ENCODE measurements at places on chromosomes 13 and 19.

GRCh38 chr13:33483471-33483870 lies 197.9 kb upstream of the STARD13 start:
- no peak for DNase-seq

DNA sequence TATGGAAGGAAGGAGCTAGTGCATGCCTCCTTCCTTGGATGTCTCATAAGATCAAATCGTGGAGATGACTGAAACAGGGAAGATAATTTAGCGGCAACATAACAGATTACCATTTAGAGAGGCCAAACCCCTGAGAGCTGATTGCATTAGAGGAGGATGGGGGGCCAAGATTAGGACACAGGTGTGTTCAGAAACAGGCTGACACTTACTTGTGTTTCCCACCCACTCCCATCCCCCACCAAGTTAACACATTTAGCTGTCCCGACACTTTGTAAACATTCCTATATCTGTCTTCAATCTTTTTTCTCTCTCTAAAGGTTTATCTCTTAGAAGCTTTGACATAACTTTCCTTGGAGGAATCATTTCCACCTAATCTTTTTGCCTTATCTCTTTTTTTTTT lies 48.8 kb upstream of the KCTD4 start:
- DNase-seq: no peak

GRCh38 chr13:101631395-101631794 lies 178.9 kb downstream of the ITGBL1 start:
- DNase-seq: no peak

DNA sequence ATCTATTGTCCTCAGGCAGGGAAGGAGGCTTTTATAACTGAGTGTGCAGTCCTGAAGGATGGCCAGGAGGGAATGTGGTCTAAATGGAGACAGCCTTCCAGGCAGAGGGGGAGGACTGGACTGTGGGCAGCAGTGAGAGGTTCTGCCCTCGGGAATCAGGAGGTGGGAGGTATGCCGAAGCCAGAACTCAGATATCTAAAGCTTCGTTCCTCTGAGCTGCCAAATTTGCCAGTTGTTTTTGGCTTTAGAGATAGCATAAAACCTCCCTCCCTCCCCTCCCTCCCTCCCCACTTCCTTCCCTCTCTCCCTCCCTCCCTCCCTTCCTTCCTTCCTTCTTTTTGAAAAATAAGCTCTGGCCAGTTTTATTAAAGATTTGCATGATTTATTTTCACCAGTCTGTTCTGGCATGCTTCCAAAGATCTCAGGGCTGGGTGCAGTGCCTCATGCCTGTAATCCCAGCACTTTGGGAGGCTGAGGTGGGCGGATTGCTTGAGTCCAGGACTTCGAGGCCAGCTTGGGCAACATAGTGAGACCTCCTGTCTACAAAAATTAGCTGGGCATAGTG lies 2.4 kb downstream of the MEDAG start:
- no peak for DNase-seq

- no peak for DNase-seq
These were observed 56.4 kb downstream of the FAM124A start for GRCh38 chr13:51278426-51279130.

DNA sequence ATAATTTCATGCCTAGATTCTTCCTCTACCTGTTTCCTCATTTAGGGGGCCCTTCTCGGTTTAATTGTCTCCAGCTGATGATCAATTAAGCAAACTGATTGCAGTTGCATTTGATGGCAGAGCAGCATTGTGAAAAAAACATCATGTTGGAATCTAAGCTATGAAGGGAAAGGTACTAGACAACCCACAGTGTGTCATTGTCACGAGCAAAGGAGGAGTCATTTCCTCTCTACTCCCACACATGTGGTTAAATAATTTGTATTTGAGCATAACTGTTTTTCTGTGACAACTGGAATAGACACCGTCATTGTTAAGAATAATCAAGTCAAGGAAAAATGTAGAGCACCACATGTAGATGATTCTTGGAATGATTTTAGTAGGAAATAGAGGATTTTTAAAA lies 240.3 kb downstream of the DCT start:
- no peak for DNase-seq

DNA sequence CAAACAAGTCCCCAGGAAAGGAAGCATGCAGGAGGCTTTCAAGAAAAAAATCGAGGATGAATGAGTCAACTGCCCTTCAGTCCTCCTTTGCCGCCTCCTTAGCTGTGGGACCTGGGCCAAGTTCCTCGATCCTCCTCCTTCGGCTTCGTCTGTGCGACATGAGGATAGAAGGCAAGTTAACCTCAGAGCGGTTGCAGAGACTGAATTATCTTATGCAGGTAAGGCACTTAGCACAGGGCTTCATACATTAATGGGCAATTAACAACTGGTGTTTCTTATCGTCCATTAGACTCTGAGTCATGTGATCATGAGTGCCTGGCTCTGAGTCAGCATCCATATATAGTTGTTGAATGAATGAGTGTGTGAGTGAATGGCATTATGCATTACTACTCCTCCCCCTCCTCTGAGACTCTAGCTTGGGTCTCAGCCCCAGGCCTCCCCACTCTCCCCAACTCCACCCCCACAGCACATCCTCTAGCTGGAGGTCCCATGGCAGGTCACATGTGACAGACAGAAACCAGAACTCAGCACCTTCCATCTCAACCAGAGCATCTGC lies 1.6 kb upstream of the TTC9B start:
- no peak for DNase-seq

- DNase-seq: no peak
These were observed 96.7 kb downstream of the GJA3 start for GRCh38 chr13:20064128-20064527.

DNA sequence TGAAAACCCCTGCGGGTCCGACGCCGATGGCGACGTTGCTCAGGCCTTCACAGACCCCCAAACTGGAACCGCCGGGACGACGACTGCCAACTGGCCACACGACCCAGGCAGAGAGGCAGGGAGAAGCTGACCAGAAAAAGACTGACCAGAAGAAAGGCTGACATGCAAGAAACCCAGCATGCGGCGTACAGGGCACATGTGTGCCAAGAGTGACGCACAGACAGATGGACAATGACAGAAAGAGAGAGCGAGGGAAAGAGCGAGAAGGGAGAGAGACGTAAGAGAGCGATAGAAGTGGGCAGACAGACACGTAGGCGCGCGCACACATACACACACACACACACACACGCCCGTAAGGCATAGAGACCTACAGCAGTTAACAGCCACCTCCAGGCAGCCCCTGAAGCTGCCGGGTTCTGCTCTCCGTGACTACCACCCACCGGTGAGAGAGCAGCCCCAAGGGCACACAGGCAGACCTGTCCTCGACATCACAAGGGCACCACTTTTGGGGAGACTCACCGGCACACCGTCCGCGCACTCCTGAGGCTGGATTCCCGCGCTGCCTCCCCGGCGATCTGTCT lies 67.2 kb upstream of the ZNF527 start:
- no peak for DNase-seq

DNA sequence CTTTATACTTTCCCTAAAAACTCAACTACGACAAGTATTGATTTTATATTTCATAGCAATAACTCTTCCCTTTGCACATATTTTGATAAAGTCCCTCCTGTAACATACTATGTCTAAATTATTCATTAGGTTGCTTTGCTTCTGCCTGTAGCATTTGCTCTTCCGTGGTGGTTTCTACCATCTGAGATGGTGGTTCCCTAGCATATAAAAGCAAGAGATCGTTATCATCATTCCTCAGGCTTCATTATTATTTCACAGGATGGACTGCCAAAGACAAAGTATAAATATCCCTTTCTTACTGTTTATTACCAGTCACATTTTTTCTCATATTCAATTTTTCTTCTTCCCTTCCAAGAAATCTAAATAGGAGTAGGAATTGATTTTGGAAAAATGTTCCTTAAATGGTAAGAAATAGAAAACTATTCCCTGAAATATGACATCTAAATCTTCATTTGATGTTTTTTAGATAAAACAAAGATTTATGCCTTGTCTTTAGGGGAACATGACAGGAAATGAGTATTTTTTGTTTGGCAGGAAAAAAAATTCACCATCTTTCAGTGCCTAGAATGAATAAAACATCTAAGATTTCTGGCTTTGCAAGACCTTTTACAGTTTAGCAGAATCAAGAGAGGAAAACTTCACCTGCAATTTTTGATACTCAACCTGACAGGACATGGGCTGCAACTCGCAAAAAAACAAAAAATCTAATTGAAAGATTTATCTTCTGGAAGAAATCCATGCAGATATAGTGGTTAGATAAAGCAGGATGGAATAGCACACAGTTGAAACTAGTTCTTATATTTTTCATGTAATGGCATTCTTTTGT lies 340.0 kb downstream of the SPRY2 start:
- no peak for DNase-seq

GRCh38 chr13:28012896-28013295 lies 24.4 kb upstream of the URAD start:
- DNase-seq: no peak

DNA sequence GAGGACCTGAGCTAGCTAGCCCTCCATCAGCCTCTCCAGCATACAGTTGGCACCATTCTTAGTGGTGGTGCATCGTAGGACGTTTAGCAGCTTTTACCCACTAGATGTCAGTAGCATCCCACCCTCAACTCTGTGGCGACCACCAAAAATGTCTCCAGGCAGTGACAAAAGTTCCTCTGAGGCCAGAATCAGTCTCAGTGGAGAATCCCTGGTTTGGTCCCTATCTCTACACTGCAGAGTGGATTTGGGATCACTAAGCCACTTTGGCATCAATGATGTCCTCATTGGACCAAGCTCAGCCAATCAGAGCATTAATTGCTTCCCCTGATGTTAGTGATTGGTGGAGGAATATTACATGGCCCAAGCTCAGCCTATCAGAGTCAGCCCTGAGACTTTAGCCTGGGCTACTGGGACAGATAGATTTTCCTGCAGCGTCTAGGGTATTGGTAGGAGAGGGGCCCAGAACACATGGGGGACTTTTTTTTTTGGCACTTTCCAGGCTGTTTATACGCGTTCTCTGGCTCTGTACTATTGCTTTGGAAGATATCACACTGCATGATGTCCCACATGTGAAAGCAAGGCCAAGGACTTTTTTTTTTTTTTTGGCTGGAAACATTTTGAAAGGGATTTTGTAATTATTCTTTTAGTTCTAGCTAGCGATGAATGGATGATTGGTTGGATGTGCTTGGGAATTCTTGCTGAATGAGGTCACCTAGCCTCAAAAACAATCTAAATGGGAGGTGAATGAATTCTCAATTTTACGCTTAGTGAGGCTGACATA lies 7.0 kb downstream of the TMEM221 start:
- no peak for DNase-seq

DNA sequence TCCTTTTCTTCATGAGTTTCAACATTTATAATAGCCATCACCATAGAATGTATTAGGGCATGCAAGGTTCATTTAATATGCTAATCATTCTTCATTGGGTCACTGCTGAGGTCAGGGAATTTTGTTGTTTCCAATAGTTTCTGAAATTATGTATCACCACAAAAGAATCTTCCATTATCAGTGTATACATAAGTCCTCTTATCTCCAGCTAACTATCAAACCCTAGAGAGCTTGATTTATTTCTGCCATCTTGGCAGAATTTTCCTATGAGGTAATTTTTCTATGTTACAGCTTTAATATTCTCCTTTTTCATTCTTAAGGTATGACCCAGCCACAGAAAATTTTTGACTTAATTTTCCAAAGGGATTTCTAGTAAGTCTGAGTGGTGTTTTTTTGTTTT lies 415.0 kb upstream of the SLITRK1 start:
- no peak for DNase-seq

GRCh38 chr19:48354332-48354992 lies 9.3 kb downstream of the TMEM143 start:
- DNase-seq: no peak

DNA sequence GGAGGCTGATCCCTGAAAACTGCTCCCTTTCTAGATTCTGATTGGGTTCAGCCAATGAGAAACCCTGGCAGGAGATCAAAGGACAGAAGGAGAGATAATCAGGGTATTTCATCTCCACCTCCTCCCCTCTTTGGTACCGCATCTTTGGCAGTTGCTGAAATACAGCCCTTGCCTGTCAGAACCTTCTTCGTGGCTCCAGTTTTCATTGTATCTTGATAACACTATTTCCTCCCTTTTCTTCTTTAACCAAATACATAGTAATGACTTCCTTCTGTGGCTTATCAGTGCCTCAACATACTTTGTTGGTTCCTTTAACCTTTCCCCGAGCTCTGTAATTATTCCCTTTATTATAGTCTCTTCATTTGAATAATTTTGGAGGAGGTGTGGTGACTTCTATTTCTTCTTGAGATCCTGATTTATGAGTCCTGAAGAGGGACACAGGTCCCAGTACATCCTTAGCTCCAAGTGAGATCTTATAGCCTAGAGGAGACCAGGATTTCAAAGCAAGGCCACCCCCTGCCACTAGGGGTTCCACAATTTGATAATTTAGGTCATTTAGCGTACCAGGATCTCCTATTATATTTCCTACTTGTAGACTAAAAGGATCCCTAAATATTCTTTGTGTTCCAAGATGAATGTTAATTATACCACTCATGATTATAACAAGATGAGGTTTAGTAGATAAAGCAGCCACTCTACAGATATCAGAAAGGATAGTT lies 98.0 kb downstream of the EDNRB start:
- DNase-seq: no peak

- DNase-seq: no peak
These were observed 21.2 kb downstream of the ZNF787 start for GRCh38 chr19:56099638-56100539.

GRCh38 chr13:101811284-101811839 lies 358.9 kb downstream of the ITGBL1 start:
- DNase-seq: no peak

GRCh38 chr13:22812793-22813192 lies 368.0 kb upstream of the SGCG start:
- no peak for DNase-seq

- DNase-seq: no peak
These were observed 26.3 kb downstream of the STARD13 start for GRCh38 chr13:33259296-33259695.

DNA sequence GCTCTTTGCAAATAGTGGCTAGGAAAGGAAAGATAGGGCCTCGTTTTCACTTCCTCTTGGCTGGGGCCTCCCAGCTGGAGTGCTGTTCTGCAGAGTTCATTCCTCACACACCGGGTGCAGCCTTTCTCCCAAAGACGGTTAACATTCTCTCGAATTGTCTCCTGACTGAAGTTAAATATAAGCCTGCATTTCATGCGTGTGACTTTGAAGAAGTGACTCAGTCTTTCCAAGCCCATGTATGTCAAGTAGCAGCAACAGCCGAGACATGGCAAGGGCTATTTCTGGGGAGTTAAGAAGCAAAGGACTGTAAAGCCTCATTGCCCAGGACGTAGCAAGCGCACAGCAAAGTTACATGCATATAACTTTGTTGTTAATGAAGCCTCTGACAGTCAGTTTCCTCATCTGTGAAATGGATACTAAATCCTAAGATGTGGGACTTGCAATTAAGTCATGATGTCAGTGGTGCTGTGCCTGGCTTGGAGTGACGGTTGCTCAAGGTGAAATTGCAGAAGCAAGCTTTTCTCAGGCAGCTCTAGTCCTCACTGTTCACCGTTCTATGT lies 502.4 kb downstream of the MYO16 start:
- DNase-seq: no peak

- DNase-seq: no peak
These were observed 3.0 kb downstream of the CBY2 start for GRCh38 chr13:45704854-45705695.

DNA sequence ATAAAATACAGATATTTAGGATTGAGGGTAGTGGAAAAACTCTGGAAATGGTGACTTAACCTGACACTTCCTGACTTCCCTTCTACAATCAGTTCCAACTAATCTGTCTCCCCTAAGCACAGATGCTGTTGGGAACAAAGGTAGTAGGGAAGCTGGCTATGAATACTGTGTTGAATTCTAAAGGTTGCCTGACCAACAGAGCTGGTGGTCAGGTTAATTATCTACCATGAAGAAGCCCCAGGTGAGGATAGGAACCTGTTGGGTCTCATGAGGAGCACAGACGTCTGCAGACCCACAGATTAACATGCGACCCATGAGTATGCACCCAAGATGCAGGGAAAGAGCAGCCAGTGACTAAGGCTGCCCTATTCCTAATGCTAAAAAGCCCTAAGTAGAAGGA lies 172.3 kb downstream of the DIAPH3 start:
- no peak for DNase-seq

Measured in stimulated activated CD8-positive, alpha-beta memory T cell treated with anti-CD3 and anti-CD28 coated beads, Interleukin-7, amount 100 ng/mL, for 1 hour (primary cell).